ENCODE measurements at places on chromosomes 2 and 18.

DNA sequence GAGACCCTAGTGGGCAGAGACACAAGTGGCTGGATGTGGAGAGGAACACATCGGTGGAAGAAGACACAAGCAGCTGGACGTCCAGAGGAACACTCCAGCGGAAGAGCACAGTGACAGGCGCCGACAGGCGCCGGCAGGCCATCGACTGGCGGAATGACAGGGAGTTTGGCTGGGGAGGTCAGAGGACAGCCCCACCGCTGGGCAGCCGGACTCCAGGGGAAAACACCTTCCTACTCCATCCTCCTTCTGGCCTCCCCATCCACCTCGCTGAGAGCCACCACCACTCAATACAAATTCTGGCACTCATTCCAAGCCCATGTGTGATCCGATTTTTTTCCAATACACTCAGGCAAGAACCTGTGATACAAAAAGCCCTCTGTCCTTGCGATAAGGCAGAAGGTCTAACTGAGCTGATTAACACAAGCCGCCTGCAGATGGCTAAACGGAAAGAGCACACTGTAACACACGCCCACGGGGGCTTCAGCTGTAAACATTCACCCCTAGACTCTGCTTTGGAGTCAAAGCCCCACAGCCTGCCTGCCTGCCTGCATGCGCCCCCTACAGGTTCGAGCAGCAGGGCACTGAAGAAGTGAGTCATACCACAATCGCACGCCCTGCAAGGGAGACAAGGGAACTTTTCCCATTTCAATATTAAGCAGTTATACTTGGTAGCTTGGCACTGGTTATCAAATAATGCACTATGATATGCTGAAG lies 50.2 kb upstream of the LRP1B start:
- no peak for DNase-seq

DNA sequence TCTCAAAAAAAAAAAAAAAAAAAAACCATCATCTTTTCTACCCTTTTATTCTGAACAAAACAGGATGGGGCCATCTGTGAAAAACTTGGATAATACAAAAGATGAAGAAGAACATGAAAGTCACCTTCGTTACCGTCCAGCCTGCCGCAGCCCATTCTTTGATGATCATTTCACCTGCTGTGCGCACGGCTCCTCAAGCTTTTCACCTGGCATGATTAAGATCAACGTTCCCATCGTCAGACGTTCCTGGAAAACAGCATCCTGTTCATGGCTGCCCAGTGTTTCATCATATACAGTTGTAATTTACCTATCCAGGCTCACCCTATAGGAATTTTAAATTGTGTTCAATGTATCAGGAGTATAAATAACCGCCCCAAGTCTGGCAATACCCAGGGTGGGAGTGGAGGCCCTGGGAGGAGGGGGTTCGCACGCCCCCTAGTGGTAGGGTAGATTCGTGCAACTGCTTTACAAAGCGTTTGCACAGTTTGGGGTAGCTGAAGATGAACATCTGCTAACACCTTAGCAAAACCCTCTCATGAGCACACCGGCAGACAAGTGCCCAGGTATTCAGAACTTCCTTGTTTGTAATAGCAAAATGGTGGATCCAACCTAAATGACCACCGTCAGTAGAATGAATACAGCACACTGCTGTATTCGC lies 49.0 kb upstream of the GLI2 start:
- no peak for DNase-seq

DNA sequence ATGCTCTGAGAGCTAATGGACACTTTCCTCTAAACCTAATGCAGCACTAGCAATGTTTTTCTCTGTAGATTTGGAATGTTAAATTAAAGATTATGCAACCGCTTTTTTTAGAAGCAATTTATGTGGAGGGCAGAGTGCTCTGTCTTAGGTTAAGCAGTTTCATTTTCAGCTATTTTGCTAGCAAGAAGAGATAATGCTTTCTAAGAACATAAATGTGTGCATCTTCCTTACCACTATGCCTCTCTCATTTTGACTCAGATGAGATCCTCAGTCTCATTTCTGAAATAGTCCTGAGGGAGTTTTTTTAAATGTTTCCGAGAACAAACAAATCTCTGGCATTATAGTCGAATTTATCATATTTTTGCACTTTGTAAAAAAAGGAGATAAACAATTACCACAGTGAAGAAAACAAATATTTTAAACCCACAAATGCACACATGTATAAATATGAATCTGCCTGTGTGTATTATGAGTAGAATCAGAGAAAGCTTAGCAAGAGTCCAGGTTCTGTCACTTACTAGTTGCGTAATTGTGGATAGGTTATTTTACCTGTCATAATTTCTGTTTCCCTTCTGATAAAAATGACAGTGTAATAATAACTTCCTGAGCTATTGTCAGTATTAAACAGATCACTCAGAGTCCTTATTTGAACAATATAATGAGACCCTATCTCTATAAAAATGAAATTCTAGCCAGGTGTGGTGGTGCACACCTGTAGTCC lies 207.7 kb upstream of the CRIM1 start:
- DNase-seq = no peak

- no peak for DNase-seq
These were observed 180.0 kb downstream of the GLI2 start for GRCh38 chr2:120915670-120916069.

DNA sequence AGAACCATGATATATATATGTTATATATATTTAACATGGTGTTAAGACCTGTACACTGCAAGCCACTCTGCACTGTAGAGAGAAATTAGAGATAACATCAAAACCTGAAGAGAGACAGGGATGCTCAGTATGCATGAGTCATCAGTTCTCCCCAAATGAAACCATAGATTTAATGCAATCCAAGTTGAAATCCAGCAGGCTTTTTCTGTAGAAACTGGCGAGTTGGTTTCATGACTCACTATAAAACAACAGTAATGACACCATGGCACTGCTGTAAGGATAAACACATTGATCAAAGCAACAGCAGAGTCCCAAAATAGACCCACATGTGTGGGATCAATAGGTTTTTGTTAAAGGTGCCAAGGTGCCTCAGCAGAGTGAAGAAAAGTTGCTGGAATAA lies 65.8 kb downstream of the RTP5 start:
- peak; percentile 60 for DNase-seq

GRCh38 chr2:158635961-158636601 lies 159.0 kb upstream of the DAPL1 start:
- no peak for DNase-seq

DNA sequence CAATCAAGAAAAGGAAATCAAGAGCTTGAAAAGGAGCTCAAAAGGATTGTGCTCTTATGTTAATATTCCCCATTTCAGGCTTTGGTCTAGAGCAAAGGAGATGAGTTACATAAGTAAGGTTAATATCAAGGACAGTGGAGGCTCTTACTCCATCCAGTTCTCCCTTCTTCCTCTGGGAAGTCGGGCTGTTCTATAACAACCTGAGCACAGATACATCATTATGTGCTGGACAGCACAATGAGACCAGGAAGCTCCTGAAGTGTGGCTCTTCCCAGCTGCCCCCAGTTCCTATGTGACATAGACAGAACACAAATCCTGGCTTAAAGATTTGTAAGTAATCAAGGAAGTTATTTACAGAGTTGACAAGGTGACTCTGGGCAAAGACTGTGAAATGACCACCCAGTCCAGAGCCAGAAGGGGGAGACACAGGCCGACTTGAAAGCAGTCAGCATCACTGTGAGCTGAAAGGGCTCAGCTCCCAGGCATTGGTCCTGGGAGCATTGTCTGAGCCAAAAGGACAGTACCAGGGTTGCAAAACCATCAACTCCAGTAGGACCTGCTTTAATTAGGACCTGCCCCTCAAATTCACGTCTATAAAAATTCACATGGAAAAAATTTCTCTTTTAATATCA lies 917.6 kb upstream of the ACVR2A start:
- DNase-seq = peak; percentile 92

DNA sequence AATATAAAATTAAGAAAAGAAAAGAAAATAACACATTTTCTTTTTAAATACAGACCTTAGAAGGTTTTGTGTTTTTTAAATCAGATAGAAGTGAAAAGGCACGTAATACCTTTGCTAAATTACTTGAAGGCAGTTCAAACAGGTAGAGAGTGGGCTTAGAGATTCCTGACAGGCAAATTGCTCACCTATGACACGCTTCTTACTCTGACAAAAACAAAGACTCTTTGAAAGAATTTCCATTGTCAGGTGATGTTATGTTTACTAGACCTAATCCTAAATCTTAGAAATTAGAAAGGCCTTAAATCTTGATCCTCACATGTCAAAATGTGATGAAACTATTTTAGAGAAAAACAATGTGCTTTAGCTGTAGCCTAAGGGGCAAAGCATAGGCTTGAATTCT lies 522.9 kb downstream of the SOX11 start:
- DNase-seq = no peak

DNA sequence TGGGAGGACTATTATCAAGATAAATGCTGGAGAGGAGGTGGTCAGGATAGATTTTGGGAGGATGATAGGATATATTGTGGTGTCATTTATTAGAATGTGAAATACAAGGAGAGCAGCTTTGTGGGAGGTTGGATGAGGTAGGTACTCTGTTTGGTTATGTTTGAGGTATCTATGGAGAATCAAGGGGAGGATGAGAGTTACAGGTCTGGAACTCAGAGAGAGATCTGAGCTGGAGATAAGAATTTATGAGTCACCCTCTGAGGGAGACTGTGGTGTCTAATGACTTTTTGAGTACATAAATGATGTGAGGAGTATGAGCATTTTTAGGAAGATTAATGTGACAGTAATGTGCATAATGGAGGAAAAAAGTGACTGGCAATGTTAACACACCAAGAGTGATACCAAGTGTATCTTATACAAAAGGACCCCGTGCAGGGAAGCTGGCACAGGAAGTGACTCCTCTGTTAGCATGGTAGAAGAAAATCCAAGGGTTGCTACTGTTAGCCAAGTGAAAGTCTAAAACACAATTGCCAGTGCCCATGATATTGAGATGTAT lies 48.2 kb downstream of the CRIM1 start:
- DNase-seq = peak; percentile 72

DNA sequence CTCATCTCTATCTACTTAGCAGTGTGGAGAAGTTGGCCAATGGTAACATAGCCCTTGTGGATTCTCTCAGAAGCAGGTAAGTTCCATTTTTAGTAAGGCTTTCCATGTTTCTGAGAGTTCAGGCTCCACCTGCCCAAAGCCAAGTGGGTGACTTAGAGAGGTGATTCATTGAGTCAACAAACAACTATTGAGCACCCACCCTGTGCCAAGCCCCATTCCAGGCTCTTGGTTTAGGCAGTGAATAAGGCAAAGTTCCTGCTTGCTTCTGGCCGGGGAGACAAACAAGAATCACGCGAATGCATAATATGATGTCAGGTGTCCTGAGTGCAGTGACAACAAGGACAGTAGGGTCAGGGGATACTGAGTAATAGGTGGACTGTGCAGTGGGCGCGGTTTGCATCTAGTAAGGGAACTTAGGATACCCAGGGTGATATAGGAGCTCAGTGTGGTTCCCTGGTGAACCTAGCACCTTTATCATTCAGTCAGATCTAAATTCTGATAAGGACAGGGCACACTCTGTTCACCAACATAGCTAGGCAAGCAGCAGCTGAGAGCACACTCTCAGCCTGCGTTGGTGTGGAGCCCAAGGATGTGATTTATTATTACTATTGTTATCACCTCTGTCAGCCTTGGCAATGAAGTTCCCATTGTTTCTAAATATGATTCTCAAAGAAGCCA lies 31.7 kb upstream of the KCTD1 start:
- DNase-seq = no peak

DNA sequence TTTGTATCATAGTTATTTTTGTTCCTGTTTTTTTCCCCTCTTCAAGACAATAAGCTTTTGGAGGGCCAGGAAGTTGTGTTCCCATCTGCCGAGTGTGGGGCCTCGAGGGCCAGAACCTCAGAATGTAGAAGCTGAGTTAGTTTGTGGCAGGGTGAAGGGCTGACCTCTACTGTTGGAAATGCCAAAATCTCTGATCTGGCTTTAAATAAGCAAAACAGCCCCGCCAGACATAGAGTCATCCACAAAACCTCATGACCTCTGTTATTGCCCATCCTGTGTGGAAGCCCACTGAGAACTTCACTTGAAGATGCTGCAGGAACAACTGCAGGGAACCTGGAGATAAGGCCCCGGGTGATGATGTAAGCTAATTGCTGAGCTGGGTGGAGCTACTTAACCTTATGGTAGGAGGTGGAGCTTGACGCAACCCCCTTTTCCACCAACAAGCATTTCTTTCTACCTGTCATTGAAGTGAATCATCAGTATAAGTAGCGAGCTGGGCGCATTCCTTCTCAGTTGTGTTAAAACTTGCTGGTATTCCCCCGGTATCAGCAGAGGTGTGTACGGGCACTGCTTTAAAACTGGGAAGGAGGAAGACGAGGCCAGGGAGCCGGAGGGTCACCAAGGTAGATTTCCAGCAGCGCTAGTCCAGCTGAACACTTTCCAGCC lies 177.2 kb downstream of the NEDD4L start:
- DNase-seq = peak; percentile 57

GRCh38 chr2:234490271-234491091 lies 6.4 kb downstream of the ARL4C start:
- DNase-seq = no peak

- DNase-seq = no peak
These were observed 59.3 kb upstream of the SLC4A10 start for GRCh38 chr2:161564906-161565305.

- no peak for DNase-seq
These were observed 362.0 kb downstream of the SOX11 start for GRCh38 chr2:6054161-6054671.

GRCh38 chr2:65396348-65397026 lies 35.9 kb downstream of the SPRED2 start:
- DNase-seq = peak; percentile 60

GRCh38 chr2:233334915-233335314 lies 19.4 kb upstream of the DGKD start:
- DNase-seq = no peak

DNA sequence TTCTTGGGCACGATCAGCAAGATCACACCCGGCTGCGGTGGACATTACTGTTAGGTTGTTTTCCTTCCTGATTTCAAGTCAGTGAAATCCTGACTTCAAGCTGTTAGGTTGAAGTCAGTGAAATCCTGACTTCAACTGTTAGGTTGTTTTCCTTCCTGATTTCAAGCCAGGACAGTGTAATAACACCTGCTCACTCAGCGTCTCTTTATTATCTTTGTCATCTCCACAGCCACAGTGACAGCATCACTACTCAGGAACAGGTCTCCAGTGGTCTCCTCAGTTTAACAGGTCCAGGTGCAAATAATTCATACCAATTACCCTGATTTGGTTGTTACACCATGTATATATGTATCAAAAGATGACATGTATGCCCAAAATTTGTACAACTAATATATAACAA lies 208.1 kb upstream of the REG3G start:
- DNase-seq = no peak

- DNase-seq = peak; percentile 22
These were observed 32.3 kb downstream of the PTPN2 start for GRCh38 chr18:12851716-12852115.

GRCh38 chr18:21830532-21830931 lies 89.9 kb downstream of the MIB1 start:
- no peak for DNase-seq
